NCI-H1417 (cell line): ENCODE measurements at places on chromosomes 3 and 15.
A peak's percentile ranks its signal among the peaks of the same experiment; 100 is the strongest.

GRCh38 chr3:193660171-193660570 lies 67.2 kb downstream of the OPA1 start:
- no peak for DNase-seq

GRCh38 chr3:100590114-100590839 lies 19.1 kb upstream of the ADGRG7 start:
- DNase-seq = peak; percentile 67

DNA sequence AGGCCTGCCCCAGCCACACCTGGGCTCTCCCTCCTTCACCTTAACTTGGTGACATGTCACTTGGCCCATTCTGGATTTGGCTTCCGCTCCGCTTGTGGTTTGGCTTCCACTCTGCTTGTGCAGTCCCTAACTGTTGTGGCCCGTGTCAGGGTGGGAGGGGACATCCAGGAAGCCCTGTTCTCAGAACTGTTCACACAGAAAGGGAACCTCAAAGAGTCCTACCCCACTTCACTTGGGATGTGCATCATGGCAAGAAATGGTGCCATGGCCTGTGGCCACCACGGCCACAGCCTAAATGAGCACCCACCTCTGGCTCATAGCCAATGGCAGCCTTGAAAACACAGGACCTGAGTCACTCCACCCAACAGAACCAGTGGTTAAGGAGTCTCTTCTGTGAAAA lies 63.4 kb downstream of the CYP19A1 start:
- DNase-seq = no peak

- DNase-seq = no peak
Measured at GRCh38 chr15:84996055-84996454, 14.4 kb downstream of the PDE8A start.

- DNase-seq = no peak
Measured at GRCh38 chr3:98977520-98977919, 76.0 kb upstream of the DCBLD2 start.

DNA sequence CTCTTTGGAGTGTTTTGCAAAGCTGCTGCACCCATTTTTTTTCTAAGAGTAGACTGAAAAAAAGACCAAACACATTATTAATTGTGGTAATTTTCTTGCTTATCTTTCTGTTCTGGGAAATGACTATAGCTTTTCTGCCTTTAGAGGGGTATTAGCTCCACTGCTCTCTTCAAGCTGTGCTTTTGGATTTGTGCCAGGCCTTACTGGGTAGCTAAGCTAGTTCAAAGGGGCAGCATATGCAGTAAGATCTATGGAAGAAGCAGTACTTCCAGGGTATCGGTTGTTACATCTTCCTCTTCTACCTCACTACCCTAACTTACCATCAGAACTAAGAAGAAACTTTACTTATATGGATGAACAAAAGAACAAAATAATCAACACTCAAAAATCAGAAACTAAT lies 28.7 kb upstream of the ARIH1 start:
- DNase-seq = peak; percentile 50

DNA sequence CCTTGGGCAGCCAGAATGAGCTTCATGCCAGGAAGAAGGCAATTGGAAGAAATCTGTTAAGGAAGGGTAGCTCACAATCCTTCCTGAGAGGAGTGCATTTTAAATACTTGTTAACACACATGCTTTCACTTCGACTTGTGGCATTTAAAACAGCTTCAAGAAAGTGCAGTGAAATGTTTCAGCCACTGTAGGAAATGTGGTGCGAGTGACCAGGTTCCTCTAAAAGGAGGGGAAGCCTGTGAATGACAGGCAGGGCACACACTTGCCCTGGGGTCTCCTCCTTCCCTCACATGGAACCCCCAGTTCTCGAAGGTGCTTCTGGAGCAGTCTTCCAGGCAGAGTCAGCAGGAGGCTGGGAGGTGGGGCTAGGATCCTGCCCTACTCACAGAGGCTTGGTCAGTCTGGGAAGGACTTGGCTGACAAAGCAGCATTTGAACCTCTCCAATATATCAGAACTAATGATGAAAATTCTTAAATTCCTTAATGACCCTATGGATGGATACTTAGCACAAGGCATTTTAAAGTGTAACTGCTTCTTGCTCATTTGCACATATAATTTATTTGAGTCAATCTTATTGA lies 358.6 kb downstream of the CHST2 start:
- no peak for DNase-seq

DNA sequence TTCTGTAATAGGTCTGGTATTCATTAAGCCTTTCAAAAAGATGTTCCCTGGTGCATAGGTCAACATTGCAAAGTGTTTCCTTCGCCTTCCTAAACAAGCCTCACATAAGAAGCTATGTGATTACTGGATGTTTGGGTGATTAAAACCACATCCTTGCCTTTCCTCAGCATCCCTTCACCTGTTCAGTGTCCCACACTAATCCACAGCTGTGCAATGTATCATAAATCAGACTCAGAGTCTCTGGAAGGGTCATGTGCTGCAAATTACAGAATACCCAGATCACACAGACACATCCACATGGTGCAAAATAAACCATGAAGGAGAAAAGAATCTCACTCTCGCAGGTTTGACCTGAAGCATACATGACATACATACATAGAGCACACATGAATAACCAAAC lies 164.7 kb upstream of the NSMCE3 start:
- no peak for DNase-seq

DNA sequence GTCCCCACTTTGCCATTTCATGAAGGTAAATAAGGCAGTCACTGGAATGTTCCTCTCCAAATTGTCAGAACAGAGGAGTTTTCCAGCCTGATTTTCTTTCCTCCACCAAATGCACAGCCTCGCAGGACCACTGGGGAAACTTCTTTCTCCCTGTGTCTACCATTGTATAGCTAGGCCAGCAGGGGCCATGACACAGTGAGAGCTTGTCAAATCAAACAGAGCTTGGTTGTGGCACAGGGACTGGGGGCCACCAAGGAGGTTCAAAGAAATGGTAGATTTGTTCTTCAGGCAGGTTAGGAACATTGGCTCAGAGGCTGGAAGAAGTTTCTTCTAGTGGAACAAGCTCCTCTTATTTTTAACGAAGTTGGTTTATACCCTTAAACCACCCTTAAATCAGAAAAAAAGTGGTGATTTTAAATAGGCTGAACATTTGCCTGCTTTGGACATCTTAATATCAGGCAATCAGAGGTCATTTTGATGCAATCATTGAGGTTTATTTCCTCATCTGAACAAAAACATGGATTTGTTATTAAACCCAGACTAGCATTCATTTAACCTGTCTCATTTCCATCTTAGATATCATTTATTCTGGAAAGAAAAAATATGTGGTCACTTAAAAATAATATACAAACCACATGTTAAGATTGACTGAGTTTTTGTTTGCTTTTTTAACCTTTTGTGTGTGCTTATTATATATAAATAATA lies 105.6 kb downstream of the GTPBP8 start:
- no peak for DNase-seq

DNA sequence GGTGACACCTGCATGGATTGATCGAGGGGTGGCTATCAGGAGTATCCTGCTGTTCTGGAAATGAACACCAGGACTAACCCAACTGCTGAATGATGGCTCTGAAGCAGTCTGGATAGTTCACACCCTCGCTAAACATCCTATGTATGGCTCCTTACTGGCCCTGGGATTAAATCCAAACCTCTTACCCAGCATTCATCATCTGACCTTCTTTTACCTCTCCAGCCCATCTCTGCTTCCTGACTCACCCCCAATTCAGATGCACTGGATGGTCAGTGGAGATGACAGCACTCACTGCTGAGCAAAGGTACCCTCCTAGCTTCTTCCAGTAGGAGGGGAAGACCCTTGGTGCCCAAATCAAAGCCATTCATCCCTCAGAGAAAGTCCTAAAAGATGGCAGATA lies 235.2 kb upstream of the TRIM42 start:
- DNase-seq = no peak

GRCh38 chr3:129439226-129439816 lies 427 bp downstream of the MBD4 start:
- no peak for DNase-seq

DNA sequence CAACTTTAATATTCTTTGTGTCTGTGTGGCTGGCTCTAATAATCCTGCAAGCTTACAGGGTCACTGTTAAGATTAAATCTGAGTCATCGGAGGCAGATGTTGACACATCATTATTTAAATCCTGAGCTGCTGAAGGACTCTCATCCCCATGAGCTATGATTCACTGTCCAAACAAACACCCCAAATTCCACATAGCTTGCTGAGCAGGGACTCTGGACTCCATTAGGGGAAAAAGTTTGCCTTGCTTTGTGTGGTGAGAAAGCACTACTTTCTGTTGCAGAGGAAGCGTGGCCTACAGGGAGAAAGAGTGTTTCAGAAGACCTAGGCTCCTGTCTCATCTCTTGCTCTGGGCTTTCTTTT lies 213.7 kb downstream of the PDCD6IP start:
- peak; percentile 8 for DNase-seq

DNA sequence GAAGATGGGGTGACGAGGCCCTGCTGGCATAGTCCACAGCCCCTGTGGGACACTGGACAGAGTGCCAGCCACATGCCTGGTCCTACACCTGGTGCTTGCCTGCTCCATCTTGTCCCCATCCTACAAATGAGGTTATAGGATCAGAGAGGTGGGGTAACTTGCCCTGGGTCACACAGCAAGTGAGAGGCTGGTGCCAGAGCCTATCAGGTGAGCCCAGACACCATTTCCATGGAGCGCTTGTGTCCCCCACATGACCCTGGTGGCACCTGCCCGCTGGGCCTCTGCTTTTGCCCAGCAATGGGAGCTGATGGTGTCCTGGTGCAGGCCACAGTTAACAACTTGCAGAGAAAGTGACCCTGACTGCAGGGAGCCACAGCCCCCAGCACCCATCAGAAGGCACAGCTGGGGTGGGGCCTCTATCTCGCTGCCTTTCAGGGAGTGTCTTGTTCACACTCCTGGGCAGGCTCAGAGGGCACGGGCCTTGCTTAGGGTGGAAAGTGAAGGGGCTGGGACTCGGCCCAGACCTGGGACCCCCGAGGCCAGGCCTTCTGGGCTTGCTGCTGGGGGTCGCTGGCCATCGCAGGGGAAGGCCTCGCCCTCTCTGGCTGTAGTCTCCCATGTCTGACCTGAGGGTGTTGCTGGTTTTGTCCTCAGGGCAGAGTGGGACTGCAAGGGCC lies 7.2 kb downstream of the PLXNA1 start:
- DNase-seq = no peak

DNA sequence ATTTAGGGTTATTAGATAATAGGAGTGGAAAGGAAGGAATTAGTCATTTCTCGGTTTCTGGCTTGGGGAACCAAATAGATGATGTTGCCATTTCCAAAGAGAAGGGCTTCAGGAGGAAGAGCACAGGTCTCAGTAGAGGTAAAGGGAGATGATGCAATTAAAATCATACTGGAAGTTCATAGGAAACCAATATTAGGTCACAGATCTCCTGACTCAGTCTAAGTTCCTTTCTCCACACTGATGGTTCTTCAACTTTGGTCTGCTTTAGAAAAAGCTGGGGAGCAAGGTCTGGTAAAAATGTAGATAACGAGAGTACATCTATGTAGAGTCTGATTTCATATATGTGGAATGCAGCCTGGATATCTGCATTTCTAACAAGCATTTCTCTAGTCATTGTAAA lies 130.9 kb downstream of the POLQ start:
- DNase-seq = no peak

DNA sequence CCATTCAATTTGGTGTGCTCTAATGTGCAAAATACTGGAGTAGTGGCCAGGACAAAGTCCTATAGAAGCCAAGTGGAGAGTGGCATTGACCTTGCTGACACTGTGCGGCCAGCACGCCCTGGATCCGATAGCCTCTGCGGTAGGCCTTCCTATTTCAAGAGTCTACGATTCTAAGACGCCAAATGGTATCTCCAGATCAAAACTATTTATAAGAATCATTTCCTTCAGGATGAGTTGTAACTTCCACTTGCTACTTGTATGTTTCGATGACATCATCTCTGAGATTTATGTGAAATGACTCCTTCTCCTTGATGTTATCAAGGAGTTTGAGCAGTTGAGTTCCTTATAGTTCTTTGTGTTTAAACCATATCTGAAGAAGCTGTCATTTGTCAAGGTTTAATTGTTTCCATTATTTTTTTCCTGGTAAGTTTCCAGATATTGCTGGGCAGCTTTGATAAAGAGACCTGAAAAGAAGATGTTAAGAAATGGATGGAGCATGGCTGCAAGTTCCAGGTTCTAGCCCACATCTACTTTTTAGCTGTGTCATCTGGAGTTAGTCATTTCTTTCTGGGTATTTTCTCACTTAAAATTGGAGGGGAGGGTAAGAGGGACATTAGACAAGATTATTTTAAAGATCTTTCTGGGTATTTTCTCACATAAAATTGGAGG lies 71.8 kb downstream of the TMEM44 start:
- DNase-seq = no peak

- no peak for DNase-seq
Measured at GRCh38 chr15:51864408-51865056, 35.1 kb downstream of the TMOD3 start.

DNA sequence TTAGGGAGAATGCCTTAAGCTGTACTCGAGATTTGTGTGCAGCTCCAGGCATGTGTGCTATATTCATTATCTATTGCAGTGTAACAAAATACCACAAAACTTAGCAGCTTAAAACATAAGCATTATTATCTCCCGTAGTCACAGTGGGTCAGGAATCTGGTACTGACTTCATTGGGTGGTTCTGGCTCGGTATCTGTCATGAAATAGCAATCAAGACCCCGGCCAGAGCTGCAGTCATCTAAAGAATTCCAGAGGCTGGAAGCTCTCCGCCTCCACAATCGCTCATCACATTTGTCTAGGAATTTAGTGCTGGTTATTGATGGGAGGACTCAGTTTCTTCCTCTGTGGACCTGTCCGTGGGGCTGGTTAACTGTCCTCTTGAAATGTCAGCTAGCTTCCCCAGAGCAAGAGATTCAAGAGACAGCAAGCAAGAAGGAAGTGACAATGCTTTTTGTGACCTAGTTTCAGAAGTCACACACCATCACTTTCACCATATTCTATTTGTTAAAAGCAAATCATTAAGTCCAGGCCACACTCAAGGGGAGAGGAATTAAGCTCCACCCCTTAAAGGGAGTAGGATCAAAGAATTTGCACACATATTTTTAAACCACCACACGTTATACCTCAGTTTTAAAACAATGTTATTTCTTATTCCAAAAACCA lies 76.1 kb downstream of the TOP2B start:
- no peak for DNase-seq

GRCh38 chr3:153547970-153548369 lies 385.9 kb downstream of the RAP2B start:
- DNase-seq = peak; percentile 36

GRCh38 chr3:148792516-148792915 lies 35.1 kb upstream of the CPB1 start:
- DNase-seq = no peak

- DNase-seq = no peak
Measured at GRCh38 chr3:112355307-112355687, 22.3 kb downstream of the CD200 start.

DNA sequence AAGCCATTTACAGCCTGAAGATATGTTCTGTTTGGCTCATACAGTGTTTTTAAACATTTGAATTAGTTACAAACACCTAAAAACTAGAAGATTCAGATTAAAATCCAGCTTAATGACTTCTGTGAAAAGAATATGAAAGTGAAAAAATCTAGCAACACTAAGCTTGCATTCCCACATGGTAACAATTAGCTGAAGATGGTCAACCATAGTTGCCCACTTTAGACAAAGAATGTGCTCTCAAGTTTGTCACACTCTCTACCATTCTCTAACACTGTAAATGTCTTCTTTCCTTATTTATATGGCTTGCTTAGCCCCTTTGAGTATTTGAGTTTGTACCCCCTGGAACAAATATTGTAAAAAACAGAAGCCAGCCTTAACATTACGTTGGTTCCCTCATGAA lies 32.7 kb downstream of the HDGFL3 start:
- DNase-seq = no peak
